Right lung (tissue), 10 donors: ENCODE measurements at places on chromosomes 16 and 17.

- no peak for DNase-seq
Measured at GRCh38 chr17:29847118-29847517, 82.9 kb downstream of the SSH2 start.

- no peak for DNase-seq
Measured at GRCh38 chr17:45951941-45952340, 47.1 kb upstream of the STH start.

GRCh38 chr16:69476920-69477443 is 52.6 kb downstream of the CYB5B start:
- no peak for DNase-seq

DNA sequence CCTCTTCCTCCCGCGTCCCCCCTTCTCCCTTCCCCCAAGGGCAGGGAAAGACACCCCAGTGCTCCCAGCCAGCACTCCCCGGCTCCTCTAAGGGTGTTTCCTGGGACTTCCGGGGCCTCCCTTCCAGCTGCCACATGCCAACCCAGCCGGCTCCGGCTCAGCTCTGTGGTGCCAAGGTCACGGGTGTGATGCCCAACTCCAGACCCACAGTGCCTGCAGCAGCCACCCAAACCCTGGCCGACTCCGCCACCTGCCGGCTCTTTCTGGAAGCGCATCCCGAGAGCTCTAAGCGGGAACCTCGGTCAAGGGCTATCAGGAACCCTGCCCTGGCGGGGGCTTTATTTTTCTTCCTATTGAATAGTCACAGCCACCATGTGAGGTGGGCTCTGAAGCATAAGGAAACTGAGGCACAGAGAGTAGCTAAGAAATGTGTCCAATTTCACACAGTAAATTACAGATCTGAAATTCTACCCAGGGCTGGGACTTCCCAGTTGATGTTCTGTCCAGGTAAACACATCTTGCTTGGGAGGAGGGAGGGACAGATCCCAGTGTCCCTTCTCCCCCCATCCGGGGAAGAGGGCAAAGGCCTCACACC is 3.3 kb upstream of the PPP1R1B start:
- no peak for DNase-seq

DNA sequence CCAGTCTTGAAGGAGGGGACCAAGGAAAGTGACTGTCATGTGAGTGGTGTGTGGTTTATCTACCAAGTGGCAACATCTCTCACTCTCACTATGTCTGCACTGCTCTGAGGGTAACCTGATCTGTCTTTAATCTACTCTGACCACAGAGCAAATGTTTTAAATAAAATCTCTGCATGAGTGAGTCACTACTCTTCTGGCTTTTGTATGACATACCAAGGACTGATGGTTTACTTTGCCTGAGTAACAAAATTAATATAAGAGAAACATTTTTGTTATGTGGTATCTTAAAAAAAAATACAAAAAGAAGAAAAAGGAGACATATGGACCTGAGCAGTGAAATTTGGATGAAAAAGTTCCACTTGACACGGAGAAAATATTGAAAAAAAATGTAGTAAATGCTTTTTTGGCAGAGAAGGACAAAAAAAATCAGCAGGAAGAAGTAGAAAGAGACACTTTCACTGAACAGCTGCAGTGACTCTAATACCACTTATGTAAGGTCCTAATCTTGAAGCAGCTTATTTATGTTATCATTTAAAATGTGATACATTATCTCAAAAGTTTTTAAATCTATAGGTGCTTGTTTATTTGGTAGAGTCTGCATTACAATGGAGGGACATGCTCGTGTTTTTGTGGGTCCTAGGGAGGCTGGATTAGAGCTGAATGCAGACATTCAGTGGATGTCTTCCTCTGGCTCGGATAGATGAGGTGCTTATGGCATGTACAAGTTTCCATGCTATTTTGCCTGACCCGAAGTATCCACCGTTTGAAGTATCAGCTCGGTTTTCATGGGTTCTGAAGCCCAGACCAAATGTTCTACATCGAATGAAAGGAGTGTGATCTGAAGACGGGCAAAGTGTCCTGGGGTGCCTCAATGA is 240.7 kb downstream of the MAP2K6 start:
- peak; percentile 84 for DNase-seq

GRCh38 chr17:82569621-82570020 is 50.1 kb downstream of the FOXK2 start:
- DNase-seq: no peak

- DNase-seq: peak; percentile 53
Measured at GRCh38 chr16:4801962-4802658, at the start of gene ROGDI. Gene ROGDI (minus strand): TSS chr16:4802633. CDS start chr16:4802571, 62 bp downstream.

- DNase-seq: no peak
Measured at GRCh38 chr17:8905331-8905730, 37.9 kb upstream of the PIK3R6 start.

DNA sequence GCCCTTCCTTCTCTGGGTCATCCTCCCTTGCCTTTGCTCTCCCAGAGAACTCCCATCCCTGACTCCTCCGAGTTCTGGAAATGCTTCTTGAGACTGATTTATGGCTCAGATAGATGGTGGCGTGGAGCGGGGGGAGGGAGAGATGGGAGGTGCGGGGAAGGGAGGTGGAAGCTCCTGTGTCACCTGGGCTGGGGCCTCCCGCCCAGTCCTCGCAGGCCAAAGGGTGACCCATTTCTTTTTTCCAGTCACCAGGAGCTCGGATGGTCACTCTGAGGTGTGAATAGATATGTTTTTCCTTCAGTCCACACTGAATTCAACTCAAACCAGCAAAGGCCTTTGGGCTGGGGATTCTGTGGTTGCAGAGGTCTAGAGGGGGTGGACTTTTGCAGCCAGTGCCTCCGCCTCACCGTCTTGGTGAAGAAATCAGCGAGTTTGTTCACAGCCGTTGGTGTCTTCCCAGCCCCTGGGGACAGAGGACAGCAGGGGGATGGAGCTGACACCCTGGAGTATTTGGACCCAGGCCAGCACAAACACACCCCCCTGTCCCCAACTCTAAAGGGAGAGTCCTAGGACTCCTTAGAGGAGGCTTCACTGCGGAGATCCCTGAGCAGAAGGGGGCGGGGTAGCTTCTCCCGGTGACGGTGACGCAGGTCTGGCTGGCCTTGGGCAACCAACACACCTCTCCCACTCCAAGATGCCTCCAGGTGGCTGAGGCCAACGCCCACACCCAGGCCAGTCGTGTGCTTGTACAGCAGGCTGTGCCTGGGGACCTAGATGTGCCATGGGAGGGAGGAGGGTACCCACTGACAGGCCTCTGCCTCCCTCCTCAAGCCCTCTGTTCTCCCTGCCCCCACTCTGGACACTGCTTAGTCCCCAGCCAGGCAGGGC is 80.6 kb downstream of the AMFR start:
- no peak for DNase-seq

DNA sequence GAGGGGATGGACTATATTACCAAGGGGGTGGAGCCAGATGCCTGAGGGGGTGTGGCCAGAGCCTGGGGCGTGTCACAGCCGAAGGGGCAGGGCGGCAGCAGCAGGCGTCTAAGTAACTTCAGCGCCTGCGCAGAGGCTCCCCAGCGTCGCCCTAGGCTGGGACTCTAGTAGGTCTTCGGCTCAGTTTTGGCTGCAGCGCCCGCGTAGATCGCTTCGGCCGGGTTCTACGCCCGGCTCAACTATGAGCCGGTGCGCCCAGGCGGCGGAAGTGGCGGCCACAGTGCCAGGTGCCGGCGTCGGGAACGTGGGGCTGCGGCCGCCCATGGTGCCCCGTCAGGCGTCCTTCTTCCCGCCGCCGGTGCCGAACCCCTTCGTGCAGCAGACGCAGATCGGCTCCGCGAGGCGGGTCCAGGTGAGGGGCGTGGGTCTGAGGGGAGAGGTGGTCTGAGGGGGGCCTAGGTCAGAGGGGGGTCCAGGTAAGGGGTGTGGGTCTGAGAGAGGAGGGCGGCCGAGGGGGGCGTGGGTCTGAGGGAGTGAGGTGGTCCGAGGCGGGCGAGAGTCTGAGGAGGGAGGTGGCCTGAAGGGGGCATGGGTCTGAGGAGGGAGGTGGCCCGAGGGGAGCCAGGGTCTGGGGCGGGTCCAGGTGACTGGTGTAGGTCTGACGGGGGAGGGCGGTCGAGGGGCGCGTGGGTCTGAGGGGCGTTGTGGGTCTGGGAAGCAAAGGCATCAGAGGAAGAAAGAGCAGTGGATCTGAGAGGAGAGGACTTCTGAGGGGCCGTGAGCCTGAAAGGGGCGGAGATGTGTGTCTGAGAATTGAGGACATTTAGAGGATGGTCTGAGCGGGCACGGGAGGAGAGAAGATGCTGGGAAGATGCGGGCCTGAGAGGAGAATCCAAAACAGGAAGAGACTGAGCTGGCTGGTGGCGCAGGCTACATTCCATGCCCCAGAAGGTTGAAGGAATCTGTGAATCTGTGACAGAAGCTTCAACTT is at the start of gene LPCAT2:
Gene LPCAT2 (plus strand): TSS at position 132 of the 991 bp plus-strand sequence. CDS start 110 bp downstream, at position 242.
- peak; percentile 78 for DNase-seq

DNA sequence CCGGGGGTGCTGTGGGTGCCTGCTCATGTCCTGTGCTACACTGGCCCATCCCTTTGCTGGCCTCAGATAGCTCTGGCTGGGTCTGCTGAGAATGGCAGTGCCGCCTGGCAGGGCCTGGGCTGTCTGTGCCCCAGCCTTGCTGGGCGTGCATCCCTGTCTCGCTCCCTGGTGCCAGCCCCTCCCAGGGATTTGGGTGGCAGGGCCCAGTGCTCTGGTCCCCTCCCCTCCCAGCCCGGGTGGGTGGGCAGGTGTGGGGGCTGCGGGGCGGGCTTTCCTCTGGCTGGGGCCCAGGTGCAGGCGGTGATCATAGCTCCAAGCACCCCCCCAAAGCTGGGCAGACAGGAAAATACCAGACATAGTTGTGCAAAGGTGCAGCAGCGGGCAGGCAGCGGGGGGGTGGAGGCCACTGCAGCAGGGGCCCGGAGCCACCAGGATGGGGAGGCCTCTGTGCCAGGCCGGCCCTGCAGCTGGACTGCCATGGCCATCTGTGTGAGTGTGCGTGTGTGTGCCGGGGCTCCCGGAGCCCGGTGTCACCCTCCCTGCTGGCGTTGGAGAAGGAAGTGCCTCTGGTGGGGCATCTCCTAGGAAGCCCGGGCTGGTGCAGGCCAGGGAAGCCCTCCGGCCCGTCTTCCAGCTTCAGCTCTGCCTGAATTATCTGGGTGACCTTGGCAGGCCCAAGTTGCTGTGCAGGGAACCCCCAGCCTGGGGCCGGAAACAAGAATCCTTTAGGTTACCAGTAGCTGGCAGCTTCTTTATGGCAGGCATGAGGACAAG is 7.4 kb downstream of the GLIS2 start:
- no peak for DNase-seq

- DNase-seq: no peak
Measured at GRCh38 chr17:2025220-2025621, at the start of gene RTN4RL1. Gene RTN4RL1 (minus strand): TSS chr17:2025334. CDS start chr17:2024865, 469 bp downstream.

GRCh38 chr16:31452631-31453106 is 6.6 kb upstream of the ARMC5 start:
- no peak for DNase-seq

GRCh38 chr16:23987443-23987842 is 151.7 kb downstream of the PRKCB start:
- no peak for DNase-seq

DNA sequence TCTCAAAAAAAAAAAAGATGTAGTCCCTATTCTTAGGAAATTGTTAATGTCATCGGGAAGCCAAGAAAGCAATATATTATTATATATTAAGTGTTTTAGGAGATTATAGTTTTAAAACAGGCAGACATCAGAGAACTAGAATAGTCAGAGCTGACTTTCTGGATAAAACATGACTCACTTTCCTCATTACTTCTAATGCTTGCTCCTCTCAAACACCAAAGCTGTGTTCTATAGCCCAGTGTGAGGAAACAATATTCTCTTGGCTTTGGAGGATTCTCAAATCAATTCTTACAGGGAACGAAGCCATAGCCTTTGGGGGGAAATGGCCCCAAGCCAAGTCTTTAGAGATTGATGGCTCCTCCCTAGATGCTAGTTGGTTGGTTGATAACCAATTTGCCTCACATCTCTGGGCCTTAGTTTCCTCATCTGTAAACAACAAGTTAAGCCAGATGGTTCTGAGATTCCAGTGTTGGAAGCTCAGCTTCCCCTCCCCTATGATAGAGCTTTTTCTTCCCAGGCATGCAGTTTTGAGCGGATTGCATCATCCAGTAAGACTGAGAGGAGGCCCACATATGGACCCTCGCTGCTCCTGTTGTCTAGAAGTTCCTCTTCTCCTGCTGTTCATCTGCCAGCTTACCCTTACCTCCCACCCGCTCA is 12.4 kb downstream of the NMT1 start:
- DNase-seq: peak; percentile 14

GRCh38 chr16:19840524-19841110 is 44.0 kb downstream of the GPRC5B start:
- DNase-seq: peak; percentile 24

DNA sequence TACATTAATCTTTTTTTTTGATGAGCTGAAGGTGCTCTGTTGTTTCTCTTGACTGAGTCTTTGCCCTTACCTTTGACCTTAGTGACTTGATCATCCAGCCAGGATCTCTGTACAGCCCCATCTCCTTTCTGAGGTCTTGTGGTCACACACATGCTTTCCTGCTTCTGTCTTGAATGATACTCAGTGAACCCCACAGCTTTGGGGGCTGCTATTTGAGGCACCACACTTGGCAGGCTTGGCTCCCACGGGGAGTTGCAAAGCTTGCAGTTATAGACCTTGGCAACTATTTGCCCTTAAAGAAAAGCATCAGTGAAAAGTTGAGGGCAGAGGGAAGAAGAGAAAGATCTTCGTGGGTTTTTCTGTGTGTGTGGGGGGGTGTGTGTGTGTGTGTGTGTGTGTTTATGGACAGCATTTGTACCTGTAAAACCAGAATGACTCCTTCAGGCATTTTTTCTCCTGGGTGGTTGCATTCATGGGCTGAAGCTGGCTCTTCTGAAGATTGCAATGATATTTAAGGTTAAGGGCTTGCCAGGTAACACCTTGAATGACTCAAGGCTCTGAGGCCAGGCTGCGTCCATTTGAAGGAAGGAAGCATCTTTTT is 101.6 kb downstream of the MSI2 start:
- DNase-seq: no peak

GRCh38 chr17:44384823-44385286 is 4.6 kb downstream of the ITGA2B start:
- DNase-seq: no peak

- DNase-seq: no peak
Measured at GRCh38 chr17:80045703-80046102, 9.3 kb downstream of the CCDC40 start.

DNA sequence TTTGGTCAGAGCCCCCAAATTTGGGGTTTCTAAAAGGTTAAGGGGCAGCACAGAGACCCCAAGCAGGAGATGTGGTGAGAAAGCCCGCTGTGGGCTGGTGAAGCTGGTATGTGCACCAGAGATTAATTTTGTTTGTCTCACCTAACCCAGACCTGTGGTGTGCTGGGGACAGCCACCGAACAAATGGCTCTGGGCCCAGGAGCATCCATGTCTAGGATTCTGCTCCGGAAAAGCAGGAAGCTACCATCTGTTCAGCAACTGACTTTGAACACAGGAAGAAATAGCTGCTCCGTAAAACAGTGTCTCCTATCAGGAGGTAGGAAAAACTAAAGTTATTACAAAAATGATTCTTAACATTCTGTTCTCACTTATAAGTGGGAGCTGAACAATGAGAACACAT is 2.7 kb upstream of the ZP2 start:
- no peak for DNase-seq

GRCh38 chr16:88893127-88893968 is 26.9 kb upstream of the PABPN1L start:
- no peak for DNase-seq
